ENCODE measurements at places on chromosomes 1 and 21.

DNA sequence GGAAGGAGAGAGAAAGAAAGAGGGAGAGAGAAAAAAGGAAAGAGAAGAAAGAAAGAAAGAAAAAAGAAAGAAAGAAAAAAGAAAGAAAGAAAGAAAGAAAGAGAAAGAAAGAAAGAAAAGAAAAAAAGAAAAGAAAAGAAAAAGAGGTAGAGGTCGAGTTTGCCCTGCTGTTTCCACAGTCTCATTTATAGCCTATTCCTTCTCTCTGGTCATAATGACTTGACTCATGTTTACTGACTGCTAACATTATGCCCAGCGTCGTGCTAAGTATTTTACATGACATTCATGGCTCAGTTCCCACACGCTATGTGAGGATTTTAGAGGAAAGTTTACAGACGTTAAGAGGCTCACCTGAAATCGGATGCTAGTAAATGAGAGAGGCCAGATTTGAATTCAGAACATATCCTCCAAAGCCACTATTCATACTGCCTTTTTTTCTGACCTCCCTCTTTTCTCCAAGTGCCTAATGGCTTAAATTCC is 263.0 kb downstream of the TNR start:
- no peak for DNase-seq

DNA sequence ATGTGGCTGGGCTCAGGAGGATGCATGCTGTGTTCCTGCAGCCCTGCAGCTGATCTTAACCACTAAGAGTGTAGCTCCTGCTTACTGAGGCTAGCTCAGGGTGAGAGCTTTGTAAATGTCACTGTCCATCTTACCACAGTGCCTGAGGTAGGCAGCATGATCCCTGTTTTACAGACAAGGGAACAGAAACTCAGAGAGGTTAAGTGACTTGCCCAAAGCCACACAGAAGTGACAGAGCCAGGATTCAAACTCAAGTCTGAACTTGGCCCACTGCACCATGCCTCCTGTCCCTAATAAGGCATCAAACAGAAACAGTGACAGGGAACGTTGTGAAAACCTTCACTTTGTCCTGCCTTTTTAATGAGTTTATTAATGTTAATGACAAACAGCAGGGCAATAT is 27.9 kb downstream of the PPFIA4 start:
- DNase-seq, result no peak

DNA sequence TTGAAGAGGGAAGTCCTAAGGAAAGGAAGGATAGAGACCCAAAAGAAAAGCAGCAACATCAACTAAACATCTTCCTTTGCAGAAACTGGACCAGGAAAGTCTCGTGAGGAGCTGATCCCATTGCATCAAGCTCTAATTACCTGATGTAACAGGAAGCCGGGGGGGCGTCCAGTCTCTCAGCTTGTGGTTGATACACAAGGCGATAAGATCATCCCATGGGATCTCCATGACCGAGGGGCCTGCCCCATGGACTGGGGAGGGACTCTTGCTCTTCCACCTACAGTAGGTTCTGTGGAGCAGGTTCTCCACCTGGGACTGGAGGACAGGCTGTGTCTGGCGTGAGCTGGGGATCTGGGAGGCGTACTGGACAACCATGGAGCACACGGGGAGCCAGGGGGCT is 14.8 kb upstream of the LSS start:
- no peak for DNase-seq

GRCh38 chr21:26297851-26298250 is 127.3 kb upstream of the APP start:
- DNase-seq, result no peak

DNA sequence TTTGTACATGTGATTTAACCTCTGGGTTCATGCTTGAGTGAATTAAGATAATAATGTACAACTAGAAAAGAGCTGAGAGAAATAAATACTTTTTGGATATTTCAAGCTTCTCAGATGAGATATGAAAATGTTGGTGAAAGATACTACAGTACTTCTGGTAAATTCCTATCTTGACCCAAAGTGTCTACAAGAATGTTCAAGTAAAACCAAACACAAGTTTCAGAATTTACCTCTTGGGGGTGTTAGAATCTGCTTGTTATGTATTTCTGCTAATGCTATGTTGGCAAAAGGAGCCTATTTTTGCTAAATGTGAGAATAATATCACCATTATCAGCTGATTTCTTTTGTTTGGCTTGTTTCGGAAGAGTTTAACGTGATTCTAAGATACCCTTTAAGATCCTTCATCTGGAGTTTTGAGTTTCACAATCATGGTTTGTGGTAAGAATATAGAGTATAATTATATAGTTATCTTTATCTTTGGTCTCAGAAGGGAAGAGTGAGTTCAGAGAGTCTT is 388.5 kb downstream of the LMO4 start:
- DNase-seq, result no peak

DNA sequence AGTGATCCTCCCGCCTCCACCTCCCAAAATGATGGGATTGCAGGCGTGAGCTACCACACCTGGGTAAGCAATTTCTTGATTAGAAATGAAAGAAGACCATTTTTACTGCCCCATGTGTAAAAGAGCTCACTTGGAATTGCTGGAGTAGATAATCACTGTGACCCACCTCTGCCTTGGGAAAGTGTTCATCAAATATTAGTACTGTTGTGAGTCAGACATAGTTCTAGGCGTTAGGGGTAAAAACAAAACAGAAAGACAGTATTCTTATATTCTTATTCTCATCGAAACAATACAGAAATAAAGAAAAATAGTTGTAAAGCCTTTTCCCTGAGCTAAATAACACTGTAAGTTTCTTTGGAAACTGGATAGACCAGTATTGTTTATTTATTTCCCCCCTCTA is 36.2 kb downstream of the CELF3 start:
- no peak for DNase-seq

GRCh38 chr1:116330846-116331245 is 42.2 kb upstream of the ATP1A1 start:
- no peak for DNase-seq

GRCh38 chr1:154342836-154343472 is 17.6 kb downstream of the ATP8B2 start:
- DNase-seq, result no peak

DNA sequence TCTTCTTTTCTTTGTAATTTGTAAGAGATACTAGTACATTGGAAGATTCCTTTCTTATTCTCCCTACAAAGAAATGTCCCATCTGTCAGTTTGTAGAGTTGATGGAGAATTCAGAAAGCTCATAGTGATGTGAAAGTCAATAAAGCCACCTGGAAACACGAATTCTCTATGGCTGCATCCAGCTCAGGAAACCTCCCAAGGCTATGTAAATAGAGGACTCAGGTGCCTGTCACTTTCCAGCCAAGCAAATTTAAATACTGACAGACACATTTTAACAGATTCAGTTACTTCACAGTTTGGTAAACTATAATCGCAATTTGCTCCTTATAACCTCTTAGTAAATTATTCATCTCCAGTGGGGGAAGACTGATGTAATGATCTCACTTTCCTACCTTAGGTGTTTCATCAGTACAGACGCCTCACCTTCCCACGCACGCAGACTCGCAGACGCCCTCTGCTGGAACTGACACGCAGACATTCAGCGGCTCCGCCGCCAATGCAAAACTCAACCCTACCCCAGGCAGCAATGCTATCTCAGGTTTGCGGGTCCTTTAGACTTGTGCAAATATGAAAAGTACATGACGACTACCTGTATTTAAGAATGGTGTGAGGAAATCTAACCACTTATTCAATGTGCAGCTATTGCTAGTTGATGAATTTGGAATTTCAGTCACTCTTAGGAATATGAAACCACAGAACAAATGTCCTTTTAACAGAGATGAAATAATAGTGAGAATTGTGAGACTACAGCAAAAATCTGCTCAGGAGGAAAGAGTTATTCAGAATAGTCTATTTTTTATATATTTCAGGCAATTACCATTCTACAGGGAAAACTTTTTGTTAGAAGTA is 60.6 kb downstream of the PTPRC start:
- DNase-seq, result no peak

GRCh38 chr21:16588433-16588860 is 858.7 kb downstream of the USP25 start:
- no peak for DNase-seq
